ENCODE measurements at places on chromosomes 16 and 17. TPM values are rescaled to one million over a fixed set of nuclear protein-coding genes. Genes with fewer than 3 reads are reported as not detected.

Gene NLRC3
- total RNA-seq: 18.8 TPM

DNA sequence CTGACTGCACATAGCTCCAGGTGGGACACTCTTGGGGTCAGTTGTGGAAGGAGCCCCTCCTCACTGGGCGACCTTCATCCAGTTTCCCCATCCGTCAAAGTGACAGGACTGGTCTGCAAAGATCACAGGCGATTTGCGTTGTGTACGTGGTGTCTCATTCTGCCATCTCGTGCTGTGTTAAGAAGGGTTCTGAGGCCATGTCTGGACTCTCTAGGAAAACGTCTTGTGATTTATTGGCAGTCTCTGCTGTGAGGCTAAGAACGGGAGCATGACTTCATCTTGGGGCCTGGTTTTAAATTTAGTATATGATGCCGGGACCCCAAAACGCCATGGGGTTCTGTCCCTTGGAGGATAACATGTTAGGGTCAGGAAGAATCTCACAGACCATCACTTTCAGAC is 65.2 kb upstream of the CIBAR2 start:
- no peak overlapping the region for H3K27ac ChIP-seq
- no peaks in the 10 kb centered on the region for H3K36me3 ChIP-seq
- no peak overlapping the region for H3K4me3 ChIP-seq
- H3K27me3 ChIP-seq: peaks cover 4% of the 10 kb centered on the region
- H3K4me1 ChIP-seq: peaks cover 9% of the 10 kb centered on the region

DNA sequence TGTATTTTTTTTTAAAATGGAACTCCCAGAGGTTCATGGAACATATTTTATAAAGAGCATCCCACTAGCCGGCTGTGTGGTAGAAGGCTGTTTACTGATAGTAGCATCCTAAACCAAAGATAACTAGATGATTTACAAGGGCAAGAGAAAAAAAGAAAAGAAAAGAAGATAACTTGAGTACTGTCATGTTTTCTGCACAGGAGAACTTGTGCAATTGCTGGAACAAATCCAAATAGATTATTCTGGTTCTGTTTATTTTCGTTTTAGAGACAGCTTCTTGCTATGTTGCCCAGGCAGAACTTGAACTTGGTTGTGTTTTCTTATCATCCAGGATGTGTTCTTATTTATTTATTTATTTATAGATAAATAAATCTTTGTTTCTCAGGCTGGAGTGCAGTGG is 20.9 kb upstream of the PPM1D start:
- H3K4me3 ChIP-seq: no peak overlapping the region
- H3K36me3 ChIP-seq: no peaks in the 10 kb centered on the region
- H3K4me1 ChIP-seq: no peaks in the 10 kb centered on the region
- DNase-seq: no peak
- no peaks in the 10 kb centered on the region for H3K27me3 ChIP-seq
- H3K27ac ChIP-seq: no peak overlapping the region

Gene GRAPL
- 2.7 TPM for total RNA-seq

GRCh38 chr16:67403976-67404555 is 10.8 kb upstream of the TPPP3 start:
- no peaks in the 10 kb centered on the region for H3K36me3 ChIP-seq
- H3K27ac ChIP-seq: no peak overlapping the region
- H3K4me1 ChIP-seq: no peaks in the 10 kb centered on the region
- no peak for DNase-seq
- H3K4me3 ChIP-seq: no peak overlapping the region
- no peaks in the 10 kb centered on the region for H3K27me3 ChIP-seq
